ENCODE measurements at places on chromosomes 11 and 22.

DNA sequence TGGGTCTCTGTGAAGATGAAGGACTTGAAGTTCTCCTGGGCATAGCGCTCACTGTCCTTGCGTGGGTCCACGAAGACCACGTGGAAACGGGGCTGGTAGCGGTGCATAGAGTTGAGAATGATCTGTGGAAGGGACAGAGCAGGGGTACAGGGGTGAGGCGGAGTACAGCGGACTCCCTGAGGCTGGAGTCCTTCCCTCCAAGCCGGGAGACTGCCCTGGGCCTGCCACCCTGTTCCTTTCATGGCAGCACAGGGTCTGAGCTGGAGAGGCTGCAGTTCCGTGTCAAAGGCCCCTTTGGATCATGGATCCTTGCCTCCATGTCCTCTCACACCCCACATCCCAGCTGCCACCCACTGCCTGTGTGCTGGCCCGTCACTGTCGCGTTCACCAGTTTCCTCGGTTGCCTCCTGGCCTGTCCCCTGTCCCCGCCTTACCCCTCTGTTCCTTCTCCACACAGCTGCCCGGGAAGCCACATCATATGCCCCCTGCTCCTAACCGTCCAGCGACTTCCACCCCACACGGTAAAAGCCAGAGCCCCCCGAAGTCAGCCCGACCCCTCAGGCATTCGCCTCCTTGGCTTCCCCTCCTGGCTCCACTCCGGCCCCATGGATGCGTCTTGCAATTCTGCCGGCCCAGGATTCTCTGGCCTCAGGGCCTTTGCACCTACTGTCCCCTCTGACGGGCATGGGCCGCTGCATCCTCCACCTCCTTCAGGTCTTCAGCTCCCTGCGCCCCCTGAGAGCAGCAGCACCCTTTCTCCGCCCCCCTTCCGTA, 3.4 kb upstream of the NUDT8 start:
- no peak for DNase-seq

DNA sequence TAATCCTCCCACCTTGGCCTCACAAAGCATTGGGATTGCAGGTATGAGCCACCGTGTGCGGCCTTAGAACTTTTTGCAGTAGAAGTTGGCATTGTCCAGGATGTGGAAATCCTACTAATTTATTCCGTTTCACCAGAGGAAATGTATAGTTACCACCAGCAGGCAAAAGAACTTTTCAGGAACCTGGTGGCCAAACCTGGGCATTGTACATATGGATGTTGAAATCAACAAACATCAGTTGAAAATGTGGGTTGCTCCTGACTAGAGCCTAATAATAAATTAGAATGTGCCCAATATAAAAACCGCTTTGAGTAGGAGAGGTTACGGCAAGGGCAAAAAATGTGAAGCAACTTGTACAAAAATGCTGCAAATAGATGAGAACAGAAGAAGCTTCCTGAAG, 40.7 kb upstream of the XBP1 start:
- no peak for DNase-seq

- peak; percentile 6 for DNase-seq
These were observed 1289.4 kb downstream of the FAM181B start for GRCh38 chr11:81444297-81444696.

DNA sequence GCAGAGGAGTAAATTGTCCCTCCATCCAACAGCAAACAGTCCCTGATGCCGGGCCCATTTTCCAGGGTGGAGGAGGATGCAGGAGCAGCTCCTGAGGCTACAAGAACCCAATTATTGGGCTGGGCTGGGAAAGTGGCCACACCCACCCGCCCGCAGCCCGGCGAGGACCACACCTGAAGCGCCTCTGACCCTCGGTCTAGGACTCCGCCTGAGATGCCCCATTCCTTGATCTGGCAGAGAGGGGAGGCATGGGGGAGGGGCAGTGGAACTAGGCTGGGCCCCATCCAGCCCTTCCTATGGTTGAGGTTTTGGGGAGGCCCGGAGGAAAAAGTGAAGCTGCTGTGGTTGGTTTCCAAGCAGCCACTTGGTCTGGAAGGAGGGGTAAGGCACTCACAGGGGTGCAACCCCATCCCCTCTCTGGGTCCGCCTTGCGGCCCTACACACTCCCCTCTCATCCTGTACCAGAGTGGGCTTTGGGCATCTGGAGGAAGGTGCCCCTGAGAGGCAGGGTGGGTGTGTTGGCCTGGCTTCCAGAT, 2.4 kb upstream of the LGALS1 start:
- no peak for DNase-seq

- no peak for DNase-seq
These were observed 20.8 kb upstream of the RFPL3 start for GRCh38 chr22:32336771-32337424.

DNA sequence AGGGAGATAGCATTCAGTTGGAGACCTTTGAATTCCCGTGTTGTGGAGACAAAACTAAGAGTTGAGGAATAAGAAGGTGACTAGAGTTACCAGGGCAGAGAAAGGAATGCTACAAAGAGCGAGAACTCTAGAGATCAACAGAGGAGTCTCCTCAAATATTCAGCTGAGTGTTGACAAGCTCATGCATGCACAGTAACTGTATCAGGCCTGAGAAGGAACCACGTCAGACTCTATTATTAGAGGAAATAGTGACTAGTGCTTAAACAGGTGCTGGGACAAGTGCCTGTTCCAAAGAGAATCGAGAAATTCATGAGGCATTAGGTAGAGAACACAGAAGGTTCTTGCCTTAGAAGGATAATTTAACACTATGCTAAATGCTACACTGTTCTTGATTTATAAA, 333.8 kb upstream of the CHORDC1 start:
- DNase-seq = no peak

DNA sequence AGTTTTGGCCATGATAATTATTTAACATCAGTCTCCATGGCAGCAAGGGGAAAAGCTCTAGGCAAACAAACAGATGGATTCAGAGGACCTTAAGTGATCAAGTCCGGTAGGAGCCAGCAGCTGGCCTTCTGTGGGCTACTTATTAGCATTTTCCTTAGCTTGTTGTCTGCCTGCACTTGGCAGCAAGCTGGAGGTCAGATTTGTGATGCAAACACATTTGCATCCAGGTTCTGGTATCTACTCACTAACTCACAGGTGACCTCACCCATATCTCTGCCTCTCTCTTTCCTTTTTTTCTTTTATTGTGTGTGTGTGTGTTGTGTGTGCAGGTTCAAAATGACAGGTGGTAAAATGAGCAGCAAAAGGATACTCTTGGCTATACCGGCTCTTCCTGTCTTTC, 32.3 kb downstream of the ARHGAP42 start:
- no peak for DNase-seq

GRCh38 chr22:41910050-41911000, 4.5 kb downstream of the SHISA8 start:
- peak; percentile 75 for DNase-seq

GRCh38 chr11:34351687-34352469, 5.9 kb downstream of the ABTB2 start:
- no peak for DNase-seq

GRCh38 chr11:62438641-62439040, 19.8 kb downstream of the SCGB1A1 start:
- DNase-seq = no peak

DNA sequence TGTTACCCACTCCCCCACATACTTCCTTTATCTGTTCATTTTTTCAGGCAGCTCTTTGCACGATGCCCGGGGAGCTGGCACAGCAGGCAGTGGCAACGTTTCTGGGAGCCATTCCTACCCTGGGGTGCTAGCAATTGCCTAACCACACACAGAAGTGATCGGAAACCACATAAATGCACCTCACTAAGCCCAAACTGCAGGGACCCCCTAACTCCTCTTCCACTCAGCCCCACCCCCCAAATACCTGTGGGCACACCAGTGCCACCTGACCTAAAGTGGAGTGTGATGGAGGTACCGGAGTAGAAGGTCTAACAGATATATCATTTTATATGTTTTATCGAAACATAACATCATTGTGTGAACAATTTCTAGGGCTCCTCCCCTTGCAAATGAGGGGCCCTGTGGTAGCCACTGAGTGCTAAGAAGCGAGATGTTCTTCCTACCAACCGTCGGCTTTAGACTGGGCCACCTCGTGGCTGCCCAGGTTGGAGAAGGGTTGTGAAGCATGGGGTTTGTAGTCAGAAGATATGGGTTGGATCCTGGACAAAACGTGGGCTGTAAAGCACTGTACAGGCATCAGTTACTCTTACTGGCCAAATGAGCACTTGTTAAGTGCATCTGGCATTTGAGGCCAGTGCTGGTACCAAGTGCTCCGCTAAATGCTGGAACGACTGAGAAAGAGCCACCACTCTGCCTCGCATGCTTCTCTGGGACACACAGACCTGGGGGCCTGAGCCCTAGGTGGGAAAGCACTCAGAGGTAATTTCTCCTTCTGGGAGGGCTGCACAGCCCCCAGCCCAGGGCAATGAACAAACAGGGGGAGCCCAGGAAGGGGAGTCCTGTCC, 2.8 kb downstream of the MRGPRD start:
- no peak for DNase-seq

DNA sequence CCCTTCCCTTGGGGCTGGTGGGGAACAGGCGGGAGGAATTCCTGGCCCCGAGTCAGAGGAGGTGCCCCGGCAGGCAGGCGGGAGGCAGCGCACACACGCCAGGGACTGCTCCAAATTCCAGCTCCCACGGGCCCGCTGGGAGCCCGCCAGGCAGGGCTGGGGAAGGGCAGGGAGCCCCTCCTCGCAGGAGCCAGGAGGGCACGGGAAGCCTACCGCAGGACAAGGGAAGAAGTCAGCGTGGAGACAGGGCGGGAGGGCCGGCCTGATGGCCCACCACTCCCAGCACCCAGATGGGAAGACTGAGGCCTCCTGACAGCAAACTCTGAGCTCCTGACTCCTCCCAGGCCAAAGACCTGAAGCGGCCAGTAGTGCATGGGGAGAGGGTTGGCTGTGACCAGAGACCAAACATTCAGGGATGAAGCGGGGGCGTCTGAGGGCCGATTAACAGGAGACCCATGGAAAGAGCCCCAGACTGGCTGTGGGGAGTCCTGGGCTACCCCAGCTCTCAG, 22.4 kb downstream of the RPL3 start:
- DNase-seq = no peak

- no peak for DNase-seq
These were observed 555.9 kb downstream of the INSC start for GRCh38 chr11:15670520-15671070.

DNA sequence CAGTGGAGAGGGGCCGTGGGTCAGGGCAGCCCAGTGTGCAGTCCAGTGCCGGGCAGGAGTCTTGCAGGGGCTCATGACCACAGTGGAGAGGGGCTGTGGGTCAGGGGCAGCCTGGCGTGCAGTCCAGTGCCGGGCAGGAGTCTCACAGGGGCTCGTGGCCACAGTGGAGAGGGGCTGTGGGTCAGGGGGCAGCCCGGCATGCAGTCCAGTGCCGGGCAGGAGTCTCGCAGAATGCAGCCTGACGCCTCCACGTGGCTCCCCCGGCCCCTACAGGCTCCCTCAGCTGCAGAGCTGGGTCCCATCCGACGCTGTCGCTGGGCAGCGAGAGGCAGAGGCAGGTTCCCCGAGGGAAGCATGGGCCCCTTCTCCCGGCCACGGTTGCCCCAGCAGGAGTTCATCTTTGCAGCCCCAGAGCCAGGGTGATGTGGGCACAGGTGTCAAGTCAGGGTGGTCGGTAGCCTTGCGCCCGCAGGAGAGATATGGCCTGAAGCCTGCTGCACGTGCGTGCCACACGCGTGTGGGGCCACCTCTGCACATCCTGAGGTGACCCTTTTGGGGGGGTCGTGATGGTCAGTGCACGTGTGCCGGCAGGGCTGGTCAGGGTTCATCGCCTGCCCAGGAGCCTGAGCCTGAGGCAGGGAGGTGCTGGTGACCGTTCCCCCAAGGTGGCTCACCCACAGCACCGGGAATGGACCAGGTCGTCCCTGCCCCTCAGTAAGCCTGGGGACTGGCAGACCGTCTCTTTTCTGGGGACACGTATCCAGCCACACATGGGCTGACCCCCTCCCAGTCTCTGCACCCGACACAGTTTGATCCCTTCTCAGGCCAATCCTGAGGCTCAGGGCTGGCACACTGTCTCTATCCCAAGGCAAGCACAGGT, 2.9 kb downstream of the IFITM5 start:
- DNase-seq = no peak

GRCh38 chr11:32088117-32088941, 2.5 kb upstream of the RCN1 start:
- DNase-seq = no peak

DNA sequence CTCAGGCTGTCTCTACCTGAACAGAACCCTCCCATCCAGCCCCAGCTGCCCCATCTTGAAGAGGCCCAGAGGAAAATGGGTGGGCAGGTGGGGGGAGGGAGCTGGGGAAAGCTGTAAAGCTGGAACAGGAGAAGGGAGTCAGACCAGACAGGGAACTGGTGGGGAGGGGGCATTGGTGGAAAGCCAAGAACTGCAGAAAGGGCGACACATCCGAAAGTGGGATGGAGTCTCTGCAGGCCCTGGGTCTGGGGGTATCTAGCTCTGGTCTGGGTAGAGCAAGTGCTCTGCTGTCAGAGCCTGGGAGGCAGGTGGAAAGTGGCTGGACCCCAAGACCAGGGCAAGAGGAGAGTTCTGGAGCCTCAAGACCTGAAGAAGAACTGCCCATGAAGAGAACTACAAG, 7.7 kb downstream of the TMPRSS13 start:
- DNase-seq = no peak

DNA sequence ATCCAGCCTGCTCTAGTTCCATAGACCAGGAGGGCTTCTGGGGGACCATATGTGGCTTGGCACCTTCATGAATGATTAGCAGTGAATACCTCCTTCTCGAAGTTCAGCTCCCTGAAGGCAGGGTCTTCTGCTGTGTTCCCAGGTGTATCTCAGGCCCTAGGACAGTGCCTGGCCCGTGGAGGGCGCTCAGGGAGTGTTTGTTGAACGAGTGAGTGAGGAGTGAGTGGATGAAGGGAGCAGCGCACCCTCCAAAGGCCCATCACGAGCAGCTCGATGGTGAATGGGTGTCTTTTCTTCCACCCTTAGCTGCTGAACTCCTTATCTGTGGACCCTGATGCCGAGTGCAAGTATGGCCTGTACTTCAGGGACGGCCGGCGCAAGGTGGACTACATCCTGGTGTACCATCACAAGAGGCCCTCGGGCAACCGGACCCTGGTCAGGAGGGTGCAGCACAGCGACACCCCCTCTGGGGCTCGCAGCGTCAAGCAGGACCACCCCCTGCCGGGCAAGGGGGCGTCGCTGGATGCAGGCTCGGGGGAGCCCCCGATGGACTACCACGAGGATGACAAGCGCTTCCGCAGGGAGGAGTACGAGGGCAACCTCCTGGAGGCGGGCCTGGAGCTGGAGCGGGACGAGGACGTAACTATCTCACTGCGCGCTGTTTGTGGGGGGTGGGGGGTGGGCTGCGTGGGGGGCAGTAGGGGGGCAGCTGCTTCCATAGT, 9.5 kb downstream of the ANO1 start:
- DNase-seq = no peak

DNA sequence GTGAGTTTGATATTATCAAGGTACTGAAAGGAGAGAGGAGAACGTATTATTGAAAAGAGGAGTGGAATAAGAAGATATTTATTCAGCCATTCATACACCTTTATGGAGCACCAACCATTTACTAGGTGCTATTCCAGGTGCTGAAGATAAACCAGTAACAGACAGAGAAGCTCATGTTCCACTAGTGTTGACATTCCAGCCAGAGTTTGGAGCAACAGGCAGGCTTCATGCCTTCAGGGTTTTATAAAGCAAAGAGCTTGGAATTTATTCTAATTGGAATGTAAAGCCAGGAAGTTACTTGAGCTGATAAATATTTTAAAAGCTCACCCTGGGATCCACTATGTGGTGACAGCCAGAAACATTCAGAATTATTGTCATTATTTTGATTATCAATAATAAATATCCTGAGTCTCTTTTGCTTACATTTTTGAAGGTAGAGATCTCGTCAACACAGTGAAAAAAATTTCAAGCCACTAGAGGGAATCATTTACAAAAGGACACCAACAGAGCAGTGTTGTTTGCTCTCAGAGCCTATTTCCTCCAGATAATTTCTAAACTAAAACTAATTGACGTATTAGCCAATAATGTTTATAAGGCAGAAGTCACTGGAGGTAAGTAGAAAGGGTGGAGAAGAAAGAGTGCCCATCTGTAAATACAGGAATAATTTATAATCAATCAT, 172.0 kb downstream of the KCNA4 start:
- DNase-seq = no peak
